Stimulated activated CD8-positive, alpha-beta memory T cell treated with anti-CD3 and anti-CD28 coated beads, Interleukin-4, amount 100 ng/mL, for 24 hours (primary cell): ENCODE measurements at places on chromosomes 5 and 9.

- DNase-seq, result no peak
These were observed 139.4 kb downstream of the ATG10 start for GRCh38 chr5:82111191-82111590.

- DNase-seq, result no peak
These were observed 1472.5 kb upstream of the CDH6 start for GRCh38 chr5:29720954-29721353.

DNA sequence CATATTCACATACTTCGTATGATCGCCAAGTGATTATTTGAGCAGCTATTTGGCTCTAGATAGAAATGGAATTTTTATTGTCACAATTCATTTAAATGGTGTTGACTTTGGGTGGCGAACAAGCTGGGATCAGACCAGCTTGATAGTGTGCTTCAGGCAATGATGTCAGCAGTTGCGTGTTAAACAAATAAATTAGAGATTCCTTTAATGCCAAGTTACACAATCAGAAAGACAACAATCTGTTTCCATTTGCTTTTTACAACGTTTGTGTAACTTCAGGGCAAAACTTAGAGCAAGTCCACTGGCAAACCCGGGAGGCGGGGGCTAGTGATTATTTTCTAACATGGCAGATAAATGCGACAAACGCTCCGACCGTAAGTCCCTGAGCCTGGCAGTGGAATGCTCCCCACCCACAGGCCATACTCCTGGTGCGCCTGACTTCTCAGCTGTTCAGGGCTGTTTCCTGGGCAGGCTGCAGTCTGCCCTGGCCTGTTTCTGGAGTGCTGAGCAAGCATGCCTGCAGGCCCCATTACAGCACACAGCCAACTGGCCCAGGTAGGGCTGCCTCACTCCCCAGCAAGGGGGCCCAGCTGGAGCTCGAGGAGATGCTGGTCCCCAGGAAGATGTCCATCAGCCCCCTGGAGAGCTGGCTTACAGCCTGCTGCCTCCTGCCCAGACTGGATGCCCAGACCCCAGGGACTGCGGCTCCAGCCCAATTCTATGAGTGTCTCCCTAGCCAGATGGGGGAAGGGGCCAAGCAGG, 88.7 kb downstream of the BASP1 start:
- DNase-seq, result no peak

GRCh38 chr5:143085319-143085917, 315.2 kb downstream of the ARHGAP26 start:
- DNase-seq, result no peak

- peak; percentile 68 for DNase-seq
These were observed at the start of gene ANKS6 for GRCh38 chr9:98796364-98797101. ANKS6 (minus strand) TSS chr9:98796555; CDS start chr9:98796491, 64 bp downstream.

DNA sequence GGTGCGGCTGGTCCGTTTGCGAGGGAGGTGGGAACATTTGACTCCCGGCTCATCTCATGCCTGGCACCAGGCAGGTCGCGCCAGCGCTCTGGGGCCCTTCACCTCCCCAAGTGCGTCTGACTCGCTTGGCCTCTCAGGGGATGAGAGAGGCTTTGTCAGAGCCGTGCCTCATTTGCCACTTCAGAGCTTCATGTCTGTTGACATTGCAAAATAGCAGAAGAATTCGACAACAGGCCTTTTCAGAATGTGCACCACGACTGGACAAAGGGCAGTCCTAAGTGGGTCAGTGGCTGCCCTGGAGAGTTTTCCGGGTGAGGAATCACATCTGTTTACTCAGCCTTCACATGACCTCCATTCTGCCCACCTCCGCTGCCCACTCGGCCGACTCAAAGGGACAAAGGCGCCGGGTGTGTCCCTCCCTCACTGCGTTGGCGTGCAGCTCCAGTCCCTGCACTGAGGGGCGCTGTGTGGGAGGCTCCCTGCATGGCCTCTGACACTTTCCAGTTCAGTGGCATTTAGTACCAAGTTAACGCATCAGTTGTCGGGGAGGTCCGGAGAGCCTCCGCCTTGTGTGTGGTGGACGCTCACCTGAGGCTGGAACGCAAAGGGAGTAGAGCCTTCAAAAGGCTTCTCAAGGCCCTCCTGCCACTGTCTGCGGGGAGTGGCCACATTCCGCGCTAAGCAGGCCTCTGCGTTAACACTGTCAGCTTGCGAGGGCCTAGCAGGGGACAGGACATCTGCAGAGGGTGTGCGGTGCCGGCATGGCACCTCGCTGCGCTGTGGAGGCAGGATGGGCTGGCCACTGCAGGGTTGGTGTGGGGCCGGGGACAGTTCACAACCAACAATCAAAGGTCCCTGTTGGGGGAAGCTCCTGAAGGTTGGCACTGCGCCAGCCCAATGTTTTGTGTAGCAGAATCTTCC, 171.5 kb downstream of the NXNL2 start:
- no peak for DNase-seq
